Skeletal muscle tissue (tissue), 5 donors: ENCODE measurements at places on chromosomes 1 and 21. TPM values are rescaled to one million over a fixed set of nuclear protein-coding genes. Genes with fewer than 3 reads are reported as not detected.

Gene PROK1
- not detected for total RNA-seq

Gene CFHR1
- total RNA-seq: 1.6 TPM

Gene VCAM1
- total RNA-seq: 26.1 TPM

Gene BATF3
- 0.52 TPM for total RNA-seq

Gene ALG14
- total RNA-seq: 1.0 TPM

Gene S100A8
- total RNA-seq: 67.3 TPM
